ENCODE measurements at places on chromosomes 7 and 10.

- no peak for DNase-seq
Observed at GRCh38 chr10:125116652-125117310, 43.6 kb downstream of the CTBP2 start.

GRCh38 chr7:92095380-92095779 is 38.9 kb downstream of the CYP51A1 start:
- no peak for DNase-seq

GRCh38 chr10:66627156-66627555 is 298.7 kb upstream of the LRRTM3 start:
- no peak for DNase-seq

DNA sequence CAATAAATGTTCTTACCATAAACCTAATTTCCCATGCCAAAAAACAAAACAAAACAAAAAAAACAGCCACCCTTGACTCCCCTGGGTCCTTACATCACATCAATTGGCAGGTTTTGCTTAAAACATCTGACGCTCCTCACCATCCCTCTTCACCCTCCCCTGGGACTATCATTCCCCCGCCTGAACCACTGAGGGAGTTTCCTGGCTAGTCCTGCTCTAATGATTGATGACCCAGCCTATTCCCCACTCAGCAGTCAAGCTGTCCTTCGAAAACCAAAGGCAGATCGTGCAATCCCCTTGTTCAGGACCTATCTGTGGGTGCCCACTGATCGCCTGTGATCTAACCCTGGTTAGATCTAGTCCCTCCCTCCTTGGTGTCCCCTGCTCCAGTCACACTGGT is 11.2 kb upstream of the FRMPD2 start:
- no peak for DNase-seq

GRCh38 chr7:118040562-118040961 is 143.4 kb upstream of the LSM8 start:
- DNase-seq = no peak

DNA sequence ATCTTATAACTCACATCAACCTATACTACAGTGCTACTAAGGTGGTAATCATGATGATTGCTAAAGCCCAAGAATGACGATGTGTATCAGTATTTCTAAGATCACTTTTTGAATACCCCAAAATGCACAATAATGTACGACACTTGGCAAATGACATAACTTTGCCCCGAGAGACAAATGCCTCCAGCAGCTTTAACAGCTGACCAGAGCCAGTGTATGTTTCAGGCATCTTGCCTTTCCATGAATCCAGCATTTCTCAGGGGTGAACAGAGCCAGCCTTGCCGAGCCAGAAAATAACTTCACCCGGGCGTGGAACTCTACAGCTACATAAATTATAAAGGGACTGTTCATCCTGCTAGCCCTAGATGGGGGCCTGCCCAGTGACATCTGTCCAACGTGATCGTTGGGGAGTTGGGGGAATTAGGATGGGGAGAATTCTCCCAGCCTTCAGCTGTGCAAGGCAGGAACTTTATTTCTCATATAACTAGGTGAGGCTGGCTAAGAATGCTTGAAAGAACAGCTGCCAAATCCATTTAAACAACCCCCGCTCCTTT is 1.8 kb downstream of the IGFBP3 start:
- DNase-seq = no peak

GRCh38 chr7:120799147-120799546 is 58.8 kb downstream of the TSPAN12 start:
- no peak for DNase-seq

DNA sequence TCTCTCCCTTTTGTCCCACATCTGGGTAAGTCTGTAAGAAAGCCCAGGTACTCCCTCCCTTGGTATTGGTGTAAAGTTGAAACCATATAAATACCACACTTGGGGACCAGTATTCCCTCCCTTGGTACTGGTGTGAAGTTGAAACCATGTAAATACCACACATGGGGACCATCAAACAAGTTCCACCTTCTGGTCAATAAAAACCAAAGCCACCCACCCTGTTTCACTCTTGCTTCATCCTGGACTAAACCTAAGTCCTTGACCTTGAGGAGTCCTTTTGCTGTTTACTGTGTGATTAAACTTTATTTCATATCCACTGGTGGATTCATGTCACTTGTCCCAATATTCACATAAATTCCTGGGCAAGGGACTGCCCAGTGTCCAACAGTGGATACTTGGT is 8.4 kb downstream of the P4HA1 start:
- DNase-seq = no peak

GRCh38 chr10:69712342-69712741 is 82.3 kb downstream of the FAM241B start:
- DNase-seq = no peak

- no peak for DNase-seq
Observed at GRCh38 chr7:52005613-52006012, 689.0 kb upstream of the COBL start.

- no peak for DNase-seq
Observed at GRCh38 chr10:103327906-103328305, 23.0 kb downstream of the PCGF6 start.
